Aorta (tissue), 5 donors: ENCODE measurements at places on chromosomes 12 and 14.
A peak's percentile ranks its signal among the peaks of the same experiment; 100 is the strongest.

- no peak for DNase-seq
Observed at GRCh38 chr12:57657744-57658143, 24.7 kb upstream of the B4GALNT1 start.

GRCh38 chr12:60872850-60873713, 1277.3 kb downstream of the SLC16A7 start:
- peak; percentile 63 for DNase-seq

- no peak for DNase-seq
Observed at GRCh38 chr12:11981121-11981733, 89.5 kb upstream of the BCL2L14 start.

- DNase-seq: peak; percentile 85
Observed at GRCh38 chr14:100547633-100548294, 39.5 kb downstream of the BEGAIN start.

- DNase-seq: no peak
Observed at GRCh38 chr12:85759091-85759490, 77.1 kb downstream of the RASSF9 start.

DNA sequence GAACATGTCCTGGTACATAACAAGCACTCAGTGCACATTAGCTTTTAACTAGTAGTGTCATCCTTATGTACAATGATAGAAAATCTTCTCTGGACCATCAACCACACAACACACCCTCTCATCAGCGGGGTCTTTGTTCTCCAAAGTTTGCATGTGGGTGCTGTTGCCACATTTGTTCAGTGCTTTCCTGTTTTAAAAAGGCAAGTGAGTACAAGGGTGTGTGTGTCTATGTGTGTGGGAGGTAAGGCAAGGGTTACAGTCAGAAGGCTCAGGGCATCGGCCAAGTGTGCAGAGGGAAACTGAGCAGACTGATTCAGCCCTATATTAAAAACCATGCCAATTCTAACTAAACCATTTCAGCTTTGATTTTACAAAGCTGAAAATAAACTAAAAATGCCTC, 17.9 kb downstream of the KRT76 start:
- no peak for DNase-seq

DNA sequence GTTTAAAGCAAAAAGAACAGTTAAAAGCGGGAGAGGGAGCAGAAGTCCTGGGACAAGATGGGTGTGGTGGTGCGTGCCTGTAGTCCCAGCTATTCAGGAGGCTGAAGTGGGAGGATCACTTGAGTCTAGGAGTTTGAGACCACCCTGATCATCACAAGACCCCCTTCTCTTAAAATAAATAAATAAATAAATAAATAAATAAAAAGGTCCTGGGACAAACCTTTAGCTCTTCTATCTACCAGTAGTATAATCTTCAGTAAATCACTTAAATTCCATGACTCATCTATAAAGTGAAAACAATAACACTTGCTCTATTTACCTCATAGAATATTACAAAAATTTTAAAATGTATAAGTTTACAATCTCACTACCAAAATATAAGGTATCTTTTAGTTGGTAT, 5.8 kb downstream of the RACGAP1 start:
- DNase-seq: no peak

GRCh38 chr14:104224506-104225277, 86.3 kb downstream of the KIF26A start:
- no peak for DNase-seq

DNA sequence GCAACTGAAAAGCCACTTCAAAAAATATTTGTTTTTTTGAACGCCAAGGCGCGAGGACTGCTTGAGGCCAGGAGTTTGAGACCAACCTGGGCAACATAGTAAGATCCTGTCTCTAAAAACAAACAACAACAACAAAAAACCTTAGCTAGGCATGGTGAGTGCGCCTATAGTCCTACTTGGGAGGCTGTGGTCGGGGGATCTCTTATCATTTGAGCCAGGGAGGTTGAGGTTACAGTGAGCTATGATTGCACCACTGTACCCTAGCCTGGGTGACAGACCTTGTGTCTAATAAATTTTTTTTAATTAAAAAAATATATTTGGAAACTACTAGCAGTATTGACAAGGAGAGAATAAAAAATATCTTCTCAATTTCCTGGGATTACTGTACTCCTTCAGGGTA, 113.1 kb downstream of the TRAFD1 start:
- no peak for DNase-seq

DNA sequence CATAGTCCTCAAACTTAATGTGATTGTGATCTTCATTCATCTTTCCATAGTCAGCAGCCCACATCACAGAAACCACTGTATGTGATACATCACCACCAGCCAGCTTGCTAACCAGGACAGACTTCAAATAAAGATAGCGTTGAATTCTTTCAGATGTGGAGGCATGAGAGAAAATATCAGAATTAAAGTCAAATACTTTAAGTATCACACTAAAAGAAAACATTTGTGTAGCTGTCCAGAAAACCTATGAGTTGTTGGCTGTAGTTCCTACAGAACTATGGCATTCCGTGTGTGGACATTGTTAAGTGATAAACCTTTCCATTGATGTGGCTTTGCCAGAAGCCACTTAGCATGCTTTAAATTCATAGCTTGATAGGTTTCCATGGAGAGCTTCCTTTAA, 105.1 kb downstream of the LLPH start:
- DNase-seq: no peak

- no peak for DNase-seq
Observed at GRCh38 chr14:77565994-77566305, 50.5 kb downstream of the SPTLC2 start.

DNA sequence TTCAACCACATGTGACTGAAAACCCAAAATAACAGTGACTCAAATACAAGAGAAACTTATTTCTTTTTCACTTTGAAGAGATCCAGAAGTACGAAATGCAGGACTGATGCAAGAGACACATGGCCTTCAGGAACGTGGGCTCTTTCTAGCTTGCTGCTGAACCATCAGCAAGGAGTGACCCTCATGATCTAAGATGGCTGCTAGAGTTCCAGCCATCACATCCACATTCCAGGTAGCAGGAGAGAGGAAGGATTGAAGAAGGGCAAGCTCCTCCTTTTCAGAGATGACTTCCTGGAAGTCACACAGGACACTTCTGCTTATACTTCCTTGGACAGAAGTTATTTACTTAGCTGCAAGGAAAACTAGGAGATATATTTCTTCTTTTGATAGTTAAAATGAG, 67.6 kb upstream of the BCL11B start:
- no peak for DNase-seq

- DNase-seq: no peak
Observed at GRCh38 chr12:89016970-89017778, 335.1 kb downstream of the DUSP6 start.

- no peak for DNase-seq
Observed at GRCh38 chr14:28097585-28097984, 669.0 kb upstream of the FOXG1 start.

DNA sequence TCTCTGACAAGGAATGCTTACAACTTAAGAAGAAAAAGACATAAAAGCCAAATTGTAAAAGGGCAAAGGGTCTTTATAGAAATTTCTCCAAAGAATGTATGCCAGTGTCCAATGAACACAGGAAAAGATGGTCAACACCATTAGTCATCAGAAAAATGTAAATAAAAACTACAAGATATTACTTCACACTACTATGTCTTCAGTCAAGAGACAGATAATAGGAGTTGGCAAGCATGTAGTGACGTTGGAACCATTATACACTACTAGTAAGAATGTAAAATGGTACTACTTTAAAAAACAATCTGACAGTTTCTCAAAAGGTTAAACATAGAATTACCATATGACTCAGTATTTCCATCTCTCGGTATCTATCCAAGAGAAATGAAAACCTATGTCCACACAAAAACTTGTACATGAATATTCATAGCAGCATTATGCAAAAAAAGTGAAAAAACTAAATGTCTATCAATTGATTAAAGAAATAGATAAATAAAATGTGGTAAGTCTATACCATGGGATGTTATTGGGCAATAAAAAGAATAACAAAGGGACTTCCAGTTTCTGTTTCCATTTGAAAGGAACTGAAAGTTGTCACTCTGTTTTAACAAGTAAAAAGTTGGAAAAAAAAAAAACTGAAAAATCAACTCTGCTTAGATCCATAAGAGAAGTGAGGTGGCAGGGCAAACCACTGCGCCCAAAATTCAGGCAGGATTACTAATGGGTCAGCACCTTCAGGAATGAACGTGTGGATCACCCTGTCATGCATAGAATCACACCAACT, 69.8 kb downstream of the ALG10B start:
- no peak for DNase-seq

- no peak for DNase-seq
Observed at GRCh38 chr14:63933711-63934110, 80.9 kb downstream of the SYNE2 start.

DNA sequence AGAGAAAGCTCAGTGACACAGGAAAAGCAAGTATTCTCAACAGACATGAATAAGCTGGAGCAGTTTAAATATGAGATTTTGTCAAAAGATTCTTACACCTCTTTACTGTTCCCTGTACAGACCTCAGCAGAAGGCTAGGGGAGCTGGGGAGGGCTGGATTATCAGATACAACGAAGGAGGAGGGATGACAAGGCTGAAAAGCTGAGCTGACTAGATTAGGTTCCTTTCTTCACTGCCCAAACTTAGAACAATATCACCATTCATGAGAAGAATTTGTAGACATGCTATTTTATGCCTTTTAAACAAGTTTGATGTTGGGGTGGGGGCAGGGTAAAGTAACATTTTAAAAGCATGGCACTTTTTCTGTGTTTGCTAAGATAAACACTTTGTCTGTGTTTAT, 611.1 kb downstream of the AACS start:
- DNase-seq: no peak

GRCh38 chr12:122421187-122421820, 1.2 kb downstream of the CLIP1 start:
- DNase-seq: peak; percentile 77

- no peak for DNase-seq
Observed at GRCh38 chr12:125382926-125383325, 317.7 kb downstream of the AACS start.

DNA sequence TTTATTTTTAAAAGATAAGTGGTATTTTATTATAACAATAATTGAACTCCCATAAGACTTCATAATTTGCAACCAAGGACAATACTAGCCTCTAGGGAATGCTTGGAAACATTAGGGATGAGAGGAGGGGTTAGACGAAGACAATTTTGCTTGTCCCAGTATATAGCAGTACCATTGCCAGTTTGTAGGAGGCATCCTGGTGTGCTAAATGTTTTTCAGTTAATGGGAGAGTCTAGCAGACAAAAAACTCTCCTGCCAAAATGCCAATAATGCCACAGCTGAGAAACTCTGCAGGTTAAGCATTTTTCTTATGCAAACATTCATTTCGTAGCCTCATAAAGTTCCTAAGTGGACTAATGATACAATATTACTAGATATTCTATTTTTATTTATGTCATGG, 38.1 kb downstream of the RASSF9 start:
- DNase-seq: no peak

DNA sequence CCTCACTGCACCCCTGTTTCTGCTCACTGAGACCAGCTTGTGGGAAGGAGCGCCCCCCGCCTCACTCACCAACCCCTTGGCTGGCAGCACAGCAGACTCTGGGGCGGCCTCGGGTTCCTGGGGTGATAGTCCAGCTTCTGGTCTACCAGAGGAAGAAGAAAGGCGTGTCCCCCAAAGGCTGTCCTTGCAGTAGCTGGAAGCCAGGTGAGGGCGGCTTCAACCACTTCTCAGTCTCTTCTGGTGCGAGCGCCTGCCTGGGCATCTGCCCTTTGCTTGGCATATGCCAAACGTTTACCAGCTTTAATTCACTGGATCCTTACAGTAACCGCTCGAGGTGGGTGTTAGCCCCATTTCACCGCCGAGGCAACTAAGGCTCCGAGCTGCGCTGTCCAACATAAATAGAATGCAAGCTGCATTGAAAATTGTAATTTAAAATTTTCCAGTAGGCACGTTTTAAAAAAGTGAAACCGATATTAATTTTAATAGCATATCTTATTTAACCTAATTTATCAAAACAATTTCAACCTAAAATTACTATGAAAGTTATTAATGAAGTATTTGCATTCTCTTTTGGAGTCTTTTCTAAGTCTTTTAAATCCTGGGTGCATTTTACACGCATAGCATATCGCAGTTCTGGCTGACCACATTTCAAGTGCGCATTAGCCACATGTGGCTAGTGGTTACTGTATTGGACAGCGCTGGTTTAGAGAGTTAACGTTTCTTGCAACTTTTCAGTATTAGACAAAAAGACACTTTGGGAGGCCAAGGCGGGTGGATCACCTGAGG, 872 bp downstream of the FAM177A1 start:
- peak; percentile 75 for DNase-seq

GRCh38 chr14:90583427-90583826, 186.6 kb downstream of the CALM1 start:
- no peak for DNase-seq

GRCh38 chr12:104506676-104507401, 50.1 kb downstream of the CHST11 start:
- DNase-seq: no peak

- DNase-seq: no peak
Observed at GRCh38 chr12:128607641-128608040, 216.1 kb downstream of the SLC15A4 start.

GRCh38 chr12:122927756-122928403, 32.0 kb upstream of the VPS37B start:
- no peak for DNase-seq

DNA sequence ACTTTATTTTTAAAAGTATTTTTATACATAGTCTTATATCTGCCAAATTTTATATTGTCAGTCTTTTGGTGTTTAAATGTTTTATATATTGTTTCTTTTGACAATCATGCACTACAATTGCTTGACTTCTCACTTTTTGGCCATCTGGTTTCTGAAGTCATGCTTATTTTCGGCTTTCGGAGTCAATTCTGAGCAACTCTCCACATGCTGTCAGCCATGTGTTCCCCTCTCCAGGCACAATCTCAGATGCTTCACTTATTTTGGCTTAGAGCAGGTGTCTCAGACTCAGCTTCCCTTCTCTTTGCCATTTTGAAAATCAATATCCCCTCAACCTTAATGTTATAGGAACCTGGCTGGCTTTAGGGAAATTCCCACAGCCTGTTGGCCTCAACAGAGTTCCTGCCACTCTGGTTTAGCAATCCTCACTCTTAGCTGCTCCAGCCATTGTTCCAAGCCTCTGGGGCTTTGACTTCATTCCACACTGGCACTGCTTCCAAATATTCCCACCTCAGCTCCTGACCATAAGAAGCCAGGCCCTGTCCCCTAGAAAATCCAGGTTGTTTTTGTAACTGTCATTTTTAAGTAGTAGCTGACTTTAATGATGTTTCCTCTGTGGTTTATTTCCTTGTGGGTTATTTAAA, 125.5 kb upstream of the FAR2 start:
- DNase-seq: no peak

DNA sequence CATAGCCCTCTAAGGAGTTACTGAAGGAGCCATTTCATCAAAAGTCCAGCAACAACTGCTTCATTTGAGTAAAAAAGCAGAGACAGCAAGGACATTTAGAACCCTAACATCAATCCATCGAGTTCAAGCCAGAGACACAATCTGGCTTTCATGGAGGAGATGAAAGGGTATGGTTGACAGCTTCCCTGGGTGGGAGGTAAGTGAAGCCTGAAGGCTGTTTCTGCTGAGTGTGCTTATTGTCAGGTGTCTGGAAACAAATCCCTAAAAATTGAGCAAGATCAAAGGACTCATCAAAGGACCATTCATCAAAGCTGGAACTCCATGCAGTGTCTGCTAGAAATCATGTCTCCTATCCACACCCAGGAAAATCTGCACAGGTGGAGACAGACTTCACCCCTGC, 104.4 kb upstream of the CCDC196 start:
- DNase-seq: no peak
